ENCODE measurements at places on chromosomes 6 and 20.

GRCh38 chr6:93300661-93301060, 118.7 kb downstream of the EPHA7 start:
- no peak for DNase-seq

- DNase-seq = no peak
Measured at GRCh38 chr6:141437011-141437410, 695.7 kb upstream of the GJE1 start.

GRCh38 chr6:119584088-119584487, 234.5 kb upstream of the MAN1A1 start:
- no peak for DNase-seq

- DNase-seq = no peak
Measured at GRCh38 chr6:167840160-167840525, 13.4 kb downstream of the AFDN start.

DNA sequence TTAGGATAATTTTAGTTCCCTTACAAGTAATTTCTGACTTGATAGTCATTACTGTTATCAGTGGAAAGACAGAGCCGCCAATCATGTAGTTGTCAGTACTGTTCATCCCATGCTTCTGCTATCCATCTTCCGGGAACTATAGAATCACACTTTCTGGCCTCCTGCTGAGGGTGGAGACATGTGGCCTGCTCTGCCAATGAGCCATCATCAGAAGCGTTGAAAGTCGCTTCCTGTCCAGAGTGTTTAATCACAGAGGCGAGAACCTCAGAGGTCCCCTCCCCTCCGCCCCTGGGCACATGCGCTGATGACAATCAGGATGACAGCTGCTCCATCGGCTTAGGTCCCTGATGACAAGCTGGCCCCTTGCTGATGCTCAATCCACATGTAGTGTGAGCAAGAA, 3.0 kb downstream of the DDO start:
- no peak for DNase-seq

- DNase-seq = no peak
Measured at GRCh38 chr20:11205769-11206362, 532.1 kb upstream of the JAG1 start.

DNA sequence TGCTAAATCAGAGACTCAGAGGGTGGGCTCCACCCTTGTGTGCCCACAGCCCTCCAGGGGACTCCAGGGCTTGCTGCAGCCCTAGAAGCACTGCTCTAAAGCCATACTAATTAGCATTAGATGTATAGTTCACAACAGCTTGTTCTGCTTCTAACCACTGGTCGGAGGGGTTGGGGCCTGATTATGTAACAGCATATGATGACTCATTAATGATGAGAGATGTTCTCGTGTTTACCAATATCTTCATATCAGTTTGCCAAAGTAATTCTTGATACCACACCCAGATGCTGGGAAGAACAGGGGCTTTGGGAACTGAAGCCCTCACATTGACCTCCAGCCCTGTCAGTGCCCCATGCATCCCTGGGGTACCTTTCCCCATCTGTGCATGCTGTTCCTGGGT, 104.1 kb upstream of the FOXA2 start:
- DNase-seq = no peak

DNA sequence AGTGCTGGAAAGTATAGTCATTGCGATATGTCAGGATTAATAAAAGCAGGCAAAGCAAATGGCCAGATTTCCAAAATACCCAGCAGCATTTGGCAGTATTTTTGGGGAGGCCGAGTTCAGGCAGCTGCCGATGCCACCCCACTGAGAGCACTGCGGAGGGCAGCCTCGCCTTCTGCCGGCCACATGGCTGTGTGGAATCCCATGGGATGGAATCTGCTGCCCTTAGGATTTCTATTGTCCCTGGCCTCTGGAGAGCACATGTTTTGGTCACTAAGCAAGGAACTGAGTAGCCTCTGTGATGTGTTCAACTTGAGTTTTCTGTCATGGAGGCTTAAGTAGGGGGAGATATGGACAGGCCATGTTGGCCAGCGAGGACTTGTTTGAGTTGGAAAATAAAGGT, 123.0 kb downstream of the FARS2 start:
- DNase-seq = no peak

DNA sequence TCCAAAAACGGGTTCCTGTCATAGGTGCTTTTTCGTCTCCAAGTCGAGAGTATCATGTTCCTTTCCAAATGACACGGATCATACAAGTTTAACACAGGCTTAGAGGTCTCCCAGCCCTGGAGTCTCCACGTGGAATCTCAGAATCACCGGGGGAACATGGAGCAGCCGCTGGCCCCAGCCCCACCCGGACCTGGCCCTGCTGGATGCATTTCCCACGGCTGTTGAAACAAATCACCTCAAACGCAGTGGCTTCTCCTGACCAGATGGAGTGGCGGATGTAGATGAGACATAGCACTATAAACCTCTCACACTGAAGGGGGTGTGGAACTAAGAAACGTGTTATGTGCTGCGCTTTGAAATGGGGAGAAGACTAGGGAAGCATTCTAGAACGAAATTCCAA, 70.0 kb upstream of the FRMD1 start:
- no peak for DNase-seq

DNA sequence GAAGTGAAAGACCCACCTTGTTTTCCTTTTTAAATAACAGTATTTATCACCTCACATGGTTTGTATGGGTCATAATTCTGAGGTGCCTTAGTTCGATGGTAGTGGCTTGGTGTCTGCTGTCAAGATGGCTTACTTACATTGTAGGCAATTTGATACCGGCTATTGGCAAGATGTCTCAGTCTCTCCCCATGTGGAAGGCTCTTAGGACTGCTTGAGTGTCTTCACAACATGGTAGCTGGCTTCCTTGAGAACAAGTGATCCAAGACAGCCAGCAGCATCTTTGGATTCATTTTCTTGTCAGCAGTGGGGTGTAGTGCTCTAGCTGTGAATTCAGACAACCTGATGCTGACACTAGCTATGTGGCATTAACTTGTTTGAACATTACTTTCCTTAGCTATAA, 70.1 kb downstream of the CBFA2T2 start:
- no peak for DNase-seq

DNA sequence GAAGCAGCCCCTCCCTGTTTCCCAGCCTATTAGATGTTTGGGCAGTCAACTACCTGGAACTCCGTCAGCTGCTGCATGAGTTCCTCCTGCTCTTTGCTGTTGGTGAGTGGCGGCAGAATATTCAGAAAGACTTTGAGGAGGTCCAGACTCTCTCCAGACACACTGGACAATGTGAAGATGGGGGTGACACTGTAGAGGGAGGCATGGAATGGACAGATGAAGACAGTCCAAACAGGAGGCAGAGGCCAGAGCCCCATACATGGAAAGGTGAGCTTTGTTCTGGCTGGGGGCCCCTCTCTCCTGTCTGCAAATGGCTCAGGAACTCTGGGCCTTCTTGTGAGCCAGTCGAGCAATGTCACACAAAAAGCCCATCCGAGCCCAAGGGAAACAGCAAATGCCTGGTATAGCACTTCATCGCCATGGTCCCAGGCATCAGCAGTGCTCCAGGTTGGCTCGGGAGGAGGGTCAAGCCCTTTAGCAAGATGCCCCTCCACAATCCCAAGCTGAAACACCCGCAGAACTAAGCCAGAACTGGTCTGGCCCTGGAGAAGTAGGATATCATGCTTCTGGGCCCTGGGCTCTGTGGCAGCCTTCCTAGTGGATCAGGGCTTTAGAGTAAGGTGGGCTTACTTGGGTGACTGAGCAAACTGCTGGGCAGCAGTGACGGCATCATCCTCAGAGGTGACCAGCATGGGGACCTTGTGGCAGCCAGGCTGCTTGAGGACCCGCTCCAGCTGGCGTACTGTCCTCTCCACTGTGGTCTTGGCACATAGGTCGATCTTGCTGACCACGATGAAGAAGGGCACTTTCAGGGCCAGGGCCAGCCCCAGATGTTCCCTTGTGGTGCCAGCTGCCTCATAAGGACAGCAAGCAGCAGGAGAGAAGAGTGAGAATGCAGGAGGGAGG, 4.9 kb downstream of the GTPBP2 start:
- DNase-seq = no peak

- DNase-seq = no peak
Measured at GRCh38 chr20:40895182-40895581, 133.4 kb upstream of the TOP1 start.

DNA sequence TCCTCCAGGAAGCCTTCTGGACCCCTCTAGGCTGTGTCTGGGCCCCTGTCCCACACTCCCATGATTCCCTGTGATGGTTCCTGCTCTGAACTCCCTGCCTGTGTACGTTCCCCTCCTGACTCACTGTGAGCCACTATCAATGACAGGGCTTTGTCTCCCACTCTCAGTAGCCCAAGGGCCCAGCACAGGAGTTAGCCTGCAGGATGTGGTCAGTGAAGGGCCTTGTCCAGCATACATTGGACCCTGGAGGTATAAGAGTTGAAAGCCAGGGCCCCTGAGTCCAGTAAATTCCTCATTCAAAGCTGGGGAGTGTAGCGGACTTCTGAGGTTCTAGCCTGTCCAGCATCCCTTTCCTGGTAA, 19.0 kb downstream of the ZBP1 start:
- DNase-seq = no peak

GRCh38 chr6:157054531-157054979, 268.8 kb downstream of the TMEM242 start:
- no peak for DNase-seq

GRCh38 chr20:10079964-10080363, 45.2 kb downstream of the ANKEF1 start:
- DNase-seq = no peak

GRCh38 chr20:46359233-46359751, 47.1 kb downstream of the ELMO2 start:
- DNase-seq = no peak

GRCh38 chr20:38130687-38131587, 34.1 kb downstream of the TGM2 start:
- DNase-seq = no peak

DNA sequence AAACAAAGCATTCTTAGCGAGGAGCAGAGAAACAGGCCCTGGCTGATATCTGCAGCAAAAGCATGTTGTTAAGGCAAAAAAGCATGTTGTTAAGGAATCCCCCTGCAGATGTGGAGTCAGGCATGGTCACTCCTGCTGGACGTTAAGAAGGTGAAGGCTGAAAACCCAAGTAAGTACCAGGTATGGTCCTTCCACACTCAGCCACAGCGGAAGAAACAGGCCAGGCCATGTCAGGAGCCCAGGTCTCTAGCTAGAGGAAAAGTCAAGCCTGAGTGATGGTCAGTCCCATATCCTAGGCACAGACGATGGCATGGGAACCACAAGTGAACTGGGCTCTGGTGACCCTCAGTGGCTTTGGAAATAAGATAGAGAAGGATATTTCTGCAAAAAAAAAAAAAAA, 32.5 kb upstream of the MAS1L start:
- no peak for DNase-seq

GRCh38 chr6:149694921-149695320, 23.0 kb downstream of the LATS1 start:
- no peak for DNase-seq

DNA sequence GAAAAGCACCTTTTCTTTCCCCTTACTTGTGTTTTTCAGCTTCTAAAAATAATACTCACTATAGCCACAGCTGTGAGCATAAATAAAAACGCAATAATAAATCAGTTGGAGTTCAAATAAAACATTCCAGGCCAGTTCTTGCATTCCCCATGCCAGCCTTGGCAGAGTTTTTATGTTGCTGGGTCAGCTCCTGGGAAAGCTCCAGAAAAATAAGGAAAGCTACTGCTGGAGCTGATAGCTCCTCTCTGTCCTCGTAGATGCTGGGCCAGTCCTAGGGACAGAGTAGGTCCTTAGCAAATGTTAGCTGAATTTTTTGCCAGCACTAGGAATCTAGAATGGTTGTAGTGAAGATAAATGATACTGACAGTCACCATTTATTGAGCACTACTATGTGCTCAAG, 389.0 kb upstream of the SYNCRIP start:
- no peak for DNase-seq

DNA sequence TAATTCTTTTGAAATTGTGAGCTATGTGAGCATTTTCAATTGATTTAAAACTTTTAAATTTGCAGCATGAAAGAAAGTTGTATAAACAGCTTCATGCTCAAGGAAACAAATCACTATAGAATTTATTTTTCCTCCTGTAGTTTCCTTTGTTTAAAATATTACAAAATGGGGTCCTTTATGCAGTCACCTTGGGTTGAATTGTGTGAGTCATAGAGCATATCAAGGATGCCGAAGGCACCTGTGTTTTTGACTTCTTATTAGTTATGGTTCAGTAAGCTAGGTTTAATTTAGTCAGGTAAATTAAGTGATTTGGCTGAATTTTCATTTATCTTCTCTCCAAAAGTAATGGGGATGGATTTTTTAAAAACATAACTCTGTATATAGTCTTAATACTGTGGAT, 96.8 kb downstream of the BCKDHB start:
- no peak for DNase-seq

- no peak for DNase-seq
Measured at GRCh38 chr6:2688401-2689064, 62.2 kb downstream of the MYLK4 start.

DNA sequence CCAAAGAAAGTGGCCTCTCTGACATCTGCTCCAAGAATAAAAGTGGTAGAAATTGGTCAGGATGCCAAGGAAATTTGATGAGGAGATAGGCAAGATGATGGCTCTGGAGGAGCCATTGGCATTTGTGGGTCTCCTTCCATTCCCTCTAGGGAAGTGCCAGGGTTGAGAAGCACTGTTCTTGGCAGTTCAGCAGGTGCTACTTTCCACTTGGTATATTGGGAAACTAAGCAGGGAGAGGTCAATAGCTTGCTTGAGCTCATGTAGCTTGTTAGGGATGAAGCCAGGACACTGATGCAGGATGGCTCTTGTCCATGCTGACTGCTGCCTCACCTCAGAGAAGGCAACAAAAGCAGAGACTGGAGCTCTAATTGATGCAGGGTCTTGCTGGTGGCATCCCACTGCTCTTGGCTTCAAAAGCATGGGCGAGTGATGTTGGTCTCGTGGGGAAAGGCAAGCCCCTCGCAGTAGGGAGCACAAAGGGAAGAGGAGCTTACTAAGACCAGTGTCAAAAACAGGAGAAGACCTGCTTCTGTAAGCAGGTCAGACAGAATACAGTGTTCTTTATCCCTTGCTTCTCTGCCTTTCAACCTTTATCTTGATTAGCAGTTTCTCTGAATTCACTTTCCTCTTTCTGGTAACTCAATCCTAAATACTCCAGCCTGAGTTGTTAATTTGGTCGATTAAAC, 73.1 kb upstream of the RIPOR2 start:
- no peak for DNase-seq

- no peak for DNase-seq
Measured at GRCh38 chr6:142683714-142684141, 261.2 kb downstream of the HIVEP2 start.

- no peak for DNase-seq
Measured at GRCh38 chr6:120938164-120938875, 396.0 kb downstream of the TBC1D32 start.

DNA sequence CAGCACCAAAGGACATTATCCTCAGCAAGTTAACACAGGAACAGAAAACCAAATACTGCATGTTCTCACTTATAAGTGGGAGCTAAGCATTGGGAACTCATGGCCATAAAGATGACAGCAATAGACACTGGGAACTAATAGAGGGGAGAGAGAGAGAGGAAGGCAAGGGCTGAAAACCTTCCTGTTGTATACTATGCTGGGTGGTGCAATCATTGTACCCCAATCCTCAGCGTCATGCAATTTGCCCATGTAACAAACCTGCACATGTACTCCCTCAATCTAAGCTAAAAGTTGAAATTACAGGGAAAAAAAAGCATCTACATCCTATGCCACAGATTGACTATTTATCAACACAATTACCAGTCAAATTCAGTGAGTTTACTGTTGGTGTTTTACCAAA, 20.0 kb upstream of the VNN1 start:
- no peak for DNase-seq

- DNase-seq = no peak
Measured at GRCh38 chr20:21100578-21101452, 5.3 kb downstream of the LINC00237 start.
